HFF-Myc (cell line): ENCODE measurements at places on chromosomes 11 and 22.
A peak's percentile ranks its signal among the peaks of the same experiment; 100 is the strongest.

GRCh38 chr11:10373929-10374328 lies 69.1 kb downstream of the ADM start:
- DNase-seq, result no peak

GRCh38 chr11:43779306-43779705 lies 98.8 kb downstream of the HSD17B12 start:
- no peak for DNase-seq

GRCh38 chr11:3709977-3710376 lies 38.8 kb upstream of the CHRNA10 start:
- no peak for DNase-seq

DNA sequence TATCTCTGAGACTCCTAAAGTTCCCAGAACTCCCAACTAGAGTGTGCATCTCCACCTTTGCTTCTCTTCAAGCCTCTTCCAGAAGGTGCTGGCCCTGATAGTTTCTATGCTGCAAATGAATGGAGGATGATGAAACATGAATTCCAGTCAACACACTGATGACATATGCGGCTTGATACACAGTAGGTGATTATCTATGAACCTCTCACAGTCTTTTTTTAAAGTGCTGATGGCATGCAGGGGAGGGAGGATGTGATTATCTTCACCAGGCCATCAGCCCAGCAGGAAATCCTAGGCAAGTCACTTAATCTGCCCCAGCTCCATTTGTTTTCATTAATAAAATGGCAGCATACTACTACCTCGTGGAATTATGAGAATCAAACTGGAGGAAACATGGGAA lies 548.5 kb downstream of the SOX6 start:
- DNase-seq, result no peak

DNA sequence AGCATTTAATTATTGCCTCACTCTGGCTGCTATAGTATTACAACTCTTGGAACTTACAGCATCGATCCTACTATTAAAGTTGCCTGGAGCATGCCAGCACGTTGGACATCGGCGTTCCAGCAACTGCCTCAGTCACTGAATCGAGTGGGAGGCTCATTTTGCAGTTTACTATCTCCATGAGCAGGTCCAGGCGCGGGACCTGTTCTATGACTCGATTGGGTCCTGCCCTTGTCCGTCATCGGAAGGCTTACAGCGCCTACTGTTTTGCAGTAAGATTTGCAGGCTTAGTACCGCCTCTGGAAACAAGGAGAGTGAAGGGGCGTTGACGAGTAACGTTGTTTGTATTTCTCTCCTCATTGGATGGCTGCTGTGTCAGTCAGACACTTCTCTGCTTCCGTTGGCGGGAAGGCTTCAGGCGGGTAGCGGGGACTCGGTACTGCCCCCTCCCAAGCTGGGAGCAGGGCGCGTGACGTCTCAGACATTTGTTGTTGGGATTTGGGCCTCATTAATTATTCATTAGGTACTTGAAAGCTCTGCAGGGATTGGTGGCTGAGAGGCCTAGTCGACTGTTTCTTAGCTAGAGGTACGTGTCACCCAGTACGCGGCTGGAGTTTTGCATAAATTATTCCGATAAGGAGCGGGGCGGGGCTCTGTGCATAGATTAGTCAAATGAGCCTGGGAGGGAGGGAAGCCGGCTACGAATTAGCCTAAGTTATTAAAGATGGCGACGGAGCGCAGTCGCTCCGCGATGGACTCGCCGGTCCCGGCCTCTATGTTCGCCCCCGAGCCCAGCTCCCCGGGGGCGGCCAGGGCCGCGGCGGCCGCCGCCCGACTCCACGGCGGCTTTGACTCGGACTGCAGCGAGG lies at the start of gene GTPBP1:
GTPBP1 (plus strand) TSS at position 710 of the 866 bp plus-strand sequence; CDS start at position 722, 12 bp downstream.
- DNase-seq, result peak; percentile 100

DNA sequence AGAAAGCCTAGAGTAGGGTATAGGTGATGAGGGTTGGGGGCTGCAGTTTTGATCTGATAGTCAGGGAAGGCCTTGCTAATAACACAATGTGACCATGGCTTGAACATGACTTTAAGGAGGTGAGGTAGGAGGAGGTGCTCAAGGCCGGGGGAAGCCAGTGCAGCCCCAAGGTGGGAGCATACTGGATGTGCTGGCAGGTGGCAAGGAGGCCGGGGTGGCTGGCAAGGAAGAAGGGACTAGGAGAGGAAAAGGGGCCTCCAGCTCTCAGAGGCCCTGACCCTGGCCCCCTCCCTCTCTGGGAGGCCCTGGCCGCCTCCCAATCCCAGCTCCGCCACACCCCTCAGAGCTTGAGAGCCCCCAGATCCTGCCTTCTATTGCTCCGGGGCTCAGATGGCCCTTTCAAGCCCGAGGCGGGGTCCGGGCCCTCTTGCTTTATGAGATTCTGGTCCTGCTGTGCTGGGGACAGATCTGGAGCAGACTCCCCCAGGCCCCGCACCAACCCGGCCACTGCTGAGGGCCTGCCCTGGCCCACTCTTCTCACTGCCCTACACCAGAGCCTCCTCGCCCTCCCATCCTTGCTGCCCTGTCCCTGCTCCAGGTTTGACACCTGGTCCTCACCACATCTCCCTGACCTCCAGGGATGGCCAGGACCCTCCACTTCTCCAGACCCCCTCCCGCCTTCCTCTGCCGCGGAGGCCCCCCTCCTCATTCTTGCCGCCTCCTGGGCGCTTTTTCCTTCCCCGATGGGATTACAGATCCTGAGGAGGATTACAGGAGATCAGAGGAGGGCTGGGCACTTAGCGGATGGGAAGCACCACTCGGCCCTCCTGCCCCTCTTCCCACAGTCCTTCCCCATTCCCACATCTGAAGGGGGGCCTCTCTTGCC lies 1.8 kb downstream of the PITPNM1 start:
- DNase-seq, result no peak
